CD4-positive, alpha-beta memory T cell (primary cell): ENCODE measurements at places on chromosomes 2 and 18.

DNA sequence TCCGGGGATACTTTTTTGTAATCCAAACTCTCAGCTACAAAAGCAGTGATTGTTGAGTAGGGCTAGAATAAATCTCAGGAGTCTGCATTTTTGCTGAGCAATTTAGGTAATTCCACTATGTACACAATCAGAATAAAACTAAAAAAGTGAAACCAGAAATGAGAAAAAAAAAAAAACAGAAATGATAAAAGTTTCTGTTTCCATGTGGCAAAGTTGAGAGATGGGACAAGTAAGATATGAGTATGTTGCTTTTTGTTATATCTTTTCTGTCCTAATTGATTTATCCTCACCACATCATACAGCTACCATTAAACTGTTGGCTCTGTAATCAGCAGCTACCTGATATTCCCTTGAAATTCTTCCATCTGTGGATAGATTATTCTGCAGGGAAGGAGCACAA is 92.7 kb downstream of the VWC2L start:
- DNase-seq, result no peak

DNA sequence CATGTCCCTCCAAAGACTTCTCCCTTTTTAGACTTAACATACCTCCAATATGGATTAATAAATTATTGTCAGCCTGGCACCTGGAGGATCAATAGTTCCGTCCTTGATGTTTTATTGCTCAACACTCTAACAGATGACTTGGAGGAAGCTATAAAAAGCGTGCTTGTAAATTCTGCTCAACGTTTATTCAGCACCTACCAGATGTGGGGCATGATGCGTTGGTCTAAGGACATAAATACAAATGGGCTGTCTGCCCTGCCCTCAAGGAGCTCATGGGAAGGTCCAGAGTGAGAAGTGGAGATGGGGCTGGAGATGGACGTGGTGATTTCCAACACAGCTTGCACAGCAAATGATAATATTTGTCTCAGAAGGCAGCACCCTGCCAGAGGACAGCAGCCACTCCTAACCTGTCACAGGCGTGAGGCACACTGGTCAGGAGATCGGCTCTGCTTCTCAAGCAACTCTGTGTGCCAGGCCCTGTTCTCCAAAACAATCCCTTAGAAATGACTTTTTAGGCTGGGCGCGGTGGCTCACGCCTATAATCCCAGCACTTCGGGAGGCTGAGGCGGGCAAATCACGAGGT is 25.5 kb upstream of the ZCCHC2 start:
- no peak for DNase-seq

GRCh38 chr2:208792766-208793165 is 386.2 kb downstream of the PTH2R start:
- DNase-seq, result no peak

DNA sequence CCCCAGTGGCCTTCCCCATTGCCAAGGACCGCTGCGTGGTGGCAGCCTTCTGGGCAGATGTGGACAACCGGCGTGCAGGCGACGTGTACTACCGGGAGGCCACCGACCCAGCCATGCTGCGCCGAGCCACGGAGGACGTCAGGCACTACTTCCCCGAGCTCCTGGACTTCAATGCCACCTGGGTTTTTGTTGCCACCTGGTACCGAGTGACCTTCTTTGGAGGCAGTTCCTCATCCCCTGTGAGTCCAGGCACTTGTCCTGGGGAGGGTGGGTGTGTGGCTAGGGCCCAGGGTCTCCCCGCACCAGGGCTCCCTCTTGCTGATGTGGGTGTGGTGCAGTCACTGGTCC is 31.9 kb downstream of the SNED1 start:
- no peak for DNase-seq

GRCh38 chr2:68553098-68553497 is 85.7 kb downstream of the APLF start:
- no peak for DNase-seq

- no peak for DNase-seq
These were observed 129.1 kb upstream of the LINC00305 start for GRCh38 chr18:64278026-64278425.

DNA sequence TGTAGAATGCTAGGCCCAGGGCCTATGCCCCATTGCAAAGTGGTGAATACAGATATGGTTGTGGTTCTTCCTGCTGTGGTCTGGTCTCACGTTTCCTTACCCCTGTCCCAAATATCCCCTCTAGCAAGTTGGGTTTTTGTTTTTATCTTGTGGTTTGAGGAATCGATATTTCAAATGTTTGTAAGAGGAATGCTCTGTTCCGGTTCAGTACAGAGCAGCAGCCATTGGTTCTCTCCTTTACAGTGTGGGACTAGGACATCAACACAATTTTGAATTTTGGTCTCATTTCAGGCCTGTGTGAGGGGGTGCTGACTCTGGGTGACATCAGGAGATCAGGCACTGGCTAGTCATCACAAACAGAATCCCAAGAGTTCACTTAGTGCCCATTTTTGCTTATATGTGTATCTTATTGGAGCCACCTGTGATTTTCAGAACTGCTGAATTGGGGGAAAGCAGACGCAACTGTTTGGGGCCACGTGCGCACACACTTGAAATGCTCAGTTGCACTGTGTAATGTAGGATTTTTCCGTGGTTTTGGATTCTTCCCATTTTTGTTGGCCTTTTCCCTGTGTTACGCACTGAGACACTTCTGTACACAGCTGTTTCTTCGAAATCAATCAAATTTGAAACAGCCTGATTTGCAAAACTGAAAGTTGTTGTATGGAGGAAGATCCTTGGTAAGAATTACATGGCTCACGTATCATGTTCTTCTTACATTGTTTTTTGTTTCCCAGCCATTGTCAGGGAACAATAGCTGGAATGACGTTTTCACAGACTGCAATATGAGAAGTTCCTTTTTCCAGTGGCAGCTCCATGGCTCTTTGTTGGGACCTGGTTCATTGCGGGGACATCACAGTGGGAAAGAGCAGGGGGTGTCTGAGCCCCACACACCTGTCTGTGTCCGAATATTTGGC is 8.6 kb downstream of the SH3BP4 start:
- DNase-seq, result no peak

DNA sequence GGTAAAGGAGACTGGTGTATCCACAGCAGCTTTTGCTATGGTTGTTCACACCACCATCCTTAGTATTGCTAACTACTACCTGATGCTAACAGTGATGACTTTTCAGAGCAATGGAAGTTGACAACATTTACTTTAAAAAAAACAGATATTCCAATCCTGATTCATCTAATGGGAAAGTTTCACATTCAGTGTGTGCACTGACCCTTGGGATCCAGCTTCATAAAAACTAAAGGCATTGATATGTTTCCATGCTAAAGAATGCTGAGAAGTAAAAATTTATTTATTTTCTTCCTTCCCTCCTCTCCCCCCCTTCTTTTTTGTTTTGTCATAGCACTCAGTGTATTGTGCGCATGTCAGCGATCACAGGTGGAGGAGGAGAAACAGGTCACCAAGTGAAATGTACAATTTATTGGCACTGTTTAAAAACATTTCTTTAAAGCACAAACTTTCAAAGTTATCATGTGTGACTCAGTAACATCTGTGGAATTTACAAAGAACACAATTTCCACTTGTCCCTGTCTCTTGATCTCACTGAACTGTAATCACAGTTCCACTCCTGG is 229.9 kb downstream of the ALK start:
- DNase-seq, result no peak

- DNase-seq, result peak; percentile 53
These were observed 36.4 kb downstream of the COL5A2 start for GRCh38 chr2:189142893-189143759.

DNA sequence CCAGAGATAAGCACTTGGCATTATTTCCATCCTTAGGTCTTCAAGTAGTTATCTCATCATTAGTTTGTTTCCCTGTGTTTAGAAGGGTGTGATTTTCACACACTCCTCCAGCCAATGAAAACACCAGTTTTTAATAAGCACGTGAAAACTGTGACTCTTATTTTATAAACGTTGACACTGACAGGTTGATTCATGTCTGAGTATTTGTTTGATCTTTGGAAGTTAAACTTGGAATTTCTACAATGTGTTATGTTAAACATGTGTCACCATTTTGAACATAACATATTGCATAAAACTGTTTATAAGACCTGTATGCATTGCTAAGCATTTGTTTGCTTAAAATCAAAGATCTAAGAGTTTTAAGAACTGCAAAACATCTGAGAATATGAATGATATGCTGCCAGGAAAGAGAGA is 27.6 kb downstream of the SLC40A1 start:
- DNase-seq, result no peak

DNA sequence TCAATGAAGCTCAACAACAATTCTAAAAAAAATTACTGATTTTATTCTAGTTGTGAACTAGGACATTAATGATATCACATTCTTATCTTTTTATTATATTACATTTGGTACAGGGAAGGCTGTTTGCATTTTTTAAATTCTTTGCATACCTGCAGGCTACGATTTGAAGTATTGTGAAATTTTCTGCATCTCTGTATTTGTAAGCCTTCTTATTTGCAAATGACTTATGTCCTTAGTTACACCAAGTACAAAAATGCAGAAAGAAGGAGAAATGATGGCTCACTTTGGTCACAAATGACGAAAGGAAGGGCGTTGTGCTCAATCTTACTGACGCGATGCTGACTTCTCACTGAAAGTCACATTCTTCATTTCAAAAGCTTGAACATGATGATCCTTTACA is 227.5 kb upstream of the SOX11 start:
- no peak for DNase-seq

GRCh38 chr2:179250095-179250494 is 14.5 kb downstream of the SESTD1 start:
- no peak for DNase-seq

DNA sequence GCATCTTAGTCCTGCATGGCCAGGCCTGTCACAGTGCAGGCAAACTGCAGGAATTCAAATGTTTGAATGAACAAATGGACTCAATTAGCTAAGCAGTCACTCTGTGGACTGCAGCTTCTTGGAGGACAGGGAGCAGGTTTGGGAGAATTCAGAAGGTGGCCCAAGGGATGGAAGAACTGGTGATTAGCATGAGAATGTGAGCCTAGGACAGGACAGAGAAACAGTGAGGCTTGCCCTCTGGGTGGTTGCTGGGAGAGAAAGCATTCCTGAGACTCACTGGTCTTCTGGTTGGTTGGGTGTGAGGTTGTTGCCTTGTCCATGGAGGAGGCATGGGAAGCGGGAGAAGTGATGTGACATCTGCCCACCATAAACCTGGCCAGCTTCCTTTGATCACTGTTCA is 13.7 kb downstream of the IL1RL2 start:
- no peak for DNase-seq

DNA sequence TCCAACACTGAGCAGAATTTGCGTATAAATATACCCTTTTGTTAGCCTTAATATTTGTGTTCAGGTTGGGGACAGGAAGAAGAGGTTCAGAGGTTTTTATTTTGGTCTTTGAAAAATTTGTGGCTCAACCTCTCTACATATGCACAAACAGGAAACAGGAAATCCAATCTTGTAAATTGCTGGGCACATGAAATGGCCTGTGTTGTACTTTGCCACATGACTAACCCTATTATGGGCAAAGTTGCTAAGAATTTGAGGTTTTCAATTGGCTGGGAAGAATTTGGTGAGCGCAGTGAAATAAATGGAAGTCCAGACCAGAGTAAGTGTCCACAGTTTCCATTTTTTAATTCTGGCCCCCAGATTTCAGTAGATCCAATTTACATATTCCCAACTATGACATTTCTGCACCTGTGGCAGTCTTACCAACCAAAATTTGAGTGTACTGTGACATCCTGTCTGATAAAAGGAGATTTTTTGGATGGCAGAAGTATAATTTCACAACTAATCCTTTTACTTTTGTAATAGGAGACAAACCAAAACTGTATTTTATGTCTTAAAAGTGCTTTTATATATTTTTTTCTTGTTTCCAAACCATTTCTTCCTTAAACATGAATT is 63.6 kb downstream of the COX7A2L start:
- peak; percentile 67 for DNase-seq

DNA sequence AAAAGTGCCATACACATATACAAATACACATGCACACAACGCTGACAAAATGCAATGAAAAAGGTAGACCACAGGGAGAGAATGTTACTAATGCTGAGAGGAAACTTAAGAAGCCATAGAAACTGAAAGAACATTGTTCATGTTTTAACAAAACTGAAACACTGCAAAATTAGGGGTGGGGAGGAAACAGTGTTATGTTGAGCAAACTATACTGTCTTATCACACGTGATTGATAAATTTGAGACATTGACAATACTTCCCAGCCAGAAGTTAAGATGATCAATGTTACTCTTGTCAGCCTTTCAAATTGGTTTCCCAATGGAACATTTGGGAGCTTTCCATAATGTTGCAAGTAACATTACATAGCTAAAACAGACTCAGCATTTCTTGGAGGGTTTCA is 165.5 kb downstream of the L3MBTL4 start:
- no peak for DNase-seq

GRCh38 chr2:122300758-122301157 is 545.3 kb downstream of the TSN start:
- DNase-seq, result no peak

GRCh38 chr2:122451040-122451439 is 695.6 kb downstream of the TSN start:
- DNase-seq, result no peak

GRCh38 chr18:34866310-34866709 is 156.2 kb downstream of the DTNA start:
- no peak for DNase-seq

DNA sequence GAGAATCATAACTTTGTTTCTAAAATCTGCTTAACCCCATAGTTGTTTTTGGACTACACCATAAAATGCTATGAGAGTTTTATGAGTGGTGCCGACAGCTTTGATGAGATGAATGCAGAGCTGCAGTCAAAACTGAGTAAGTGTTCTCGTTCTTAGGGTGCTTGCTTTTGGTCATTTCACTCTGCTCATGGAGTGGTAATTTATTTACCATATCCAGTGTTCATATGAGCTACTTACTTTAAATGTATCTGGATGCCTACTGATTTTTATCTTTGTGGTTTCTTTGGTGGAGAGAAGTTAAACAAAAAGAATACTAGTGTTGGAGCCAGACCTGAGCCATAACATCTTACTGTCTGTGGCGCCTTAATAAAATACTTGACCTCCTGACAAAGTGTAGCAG is 16.4 kb downstream of the NDC80 start:
- no peak for DNase-seq

- no peak for DNase-seq
These were observed 24.2 kb upstream of the KLF11 start for GRCh38 chr2:10019174-10019573.

GRCh38 chr2:240412211-240412861 is 23.1 kb upstream of the GPC1 start:
- DNase-seq, result no peak

DNA sequence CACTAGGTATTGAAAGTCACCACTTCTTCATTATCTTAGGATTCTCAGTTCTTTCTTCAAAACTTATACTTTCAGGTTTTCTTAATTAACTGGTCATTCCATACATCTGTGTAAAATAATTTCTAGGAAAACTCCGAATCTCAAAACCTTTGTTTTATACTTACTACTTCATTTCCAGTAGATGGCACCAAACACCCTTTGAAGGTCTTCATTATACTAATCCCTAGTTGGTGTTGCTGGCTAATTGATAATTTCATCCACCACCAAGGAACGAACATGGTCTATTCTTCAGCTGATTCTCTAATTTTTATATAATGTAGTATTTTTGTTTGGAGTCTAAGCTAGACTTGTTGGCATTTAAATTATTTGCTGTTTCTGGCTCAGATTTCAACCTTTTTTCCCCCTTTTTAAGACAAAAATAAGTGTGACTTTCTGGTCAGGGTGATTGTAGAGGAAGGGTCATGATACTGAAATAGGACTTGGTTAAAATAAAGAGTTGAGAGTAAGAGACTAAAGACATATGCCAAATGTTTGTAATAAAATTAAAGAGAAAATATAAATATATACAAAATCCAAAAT is 2.8 kb upstream of the MXD1 start:
- no peak for DNase-seq

GRCh38 chr2:7516484-7517063 is 599.4 kb downstream of the RNF144A start:
- no peak for DNase-seq
